AML-193 (cell line): ENCODE measurements at places on chromosomes 3 and 15.
A peak's percentile ranks its signal among the peaks of the same experiment; 100 is the strongest.

GRCh38 chr3:81339040-81339845 lies 422.2 kb downstream of the GBE1 start:
- DNase-seq: peak; percentile 34

GRCh38 chr3:28667646-28668621 lies 319.3 kb upstream of the AZI2 start:
- DNase-seq: peak; percentile 59

- DNase-seq: peak; percentile 9
These were observed 191.5 kb downstream of the CHST2 start for GRCh38 chr3:143311096-143311495.

- DNase-seq: no peak
These were observed 83.5 kb upstream of the VGLL4 start for GRCh38 chr3:11727207-11727606.

DNA sequence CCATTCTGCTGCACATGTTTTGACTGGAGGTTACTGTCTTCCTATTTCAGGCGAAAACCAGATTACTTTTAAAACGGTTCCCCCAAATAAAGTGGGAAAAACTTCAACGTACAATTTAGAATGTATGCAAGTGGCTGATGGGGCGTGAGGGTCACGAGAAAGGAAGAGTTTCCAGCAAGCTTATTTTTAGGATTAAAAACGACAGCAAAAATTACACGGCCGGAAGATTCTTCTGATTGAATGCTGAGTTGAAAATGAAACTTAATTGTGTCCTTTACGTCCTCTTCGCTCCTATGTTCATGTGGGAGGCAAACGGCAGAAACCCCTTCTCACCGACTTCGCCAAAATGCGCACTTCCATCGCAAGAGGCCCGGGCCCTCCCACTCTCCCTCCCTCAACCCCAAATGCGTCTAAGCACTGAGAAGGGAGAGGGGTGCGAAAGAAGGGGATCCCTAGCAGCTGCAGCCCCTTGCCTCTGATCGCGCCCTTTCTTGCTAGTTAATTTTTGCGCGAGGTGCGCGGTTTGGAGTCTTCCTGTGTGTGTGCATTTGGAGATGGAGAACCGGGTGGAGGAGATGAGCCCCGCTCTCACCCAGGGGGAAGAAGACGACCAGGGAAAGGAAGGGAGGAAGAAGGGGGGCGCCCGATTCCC lies 656 bp downstream of the CD47 start:
- DNase-seq: peak; percentile 60

DNA sequence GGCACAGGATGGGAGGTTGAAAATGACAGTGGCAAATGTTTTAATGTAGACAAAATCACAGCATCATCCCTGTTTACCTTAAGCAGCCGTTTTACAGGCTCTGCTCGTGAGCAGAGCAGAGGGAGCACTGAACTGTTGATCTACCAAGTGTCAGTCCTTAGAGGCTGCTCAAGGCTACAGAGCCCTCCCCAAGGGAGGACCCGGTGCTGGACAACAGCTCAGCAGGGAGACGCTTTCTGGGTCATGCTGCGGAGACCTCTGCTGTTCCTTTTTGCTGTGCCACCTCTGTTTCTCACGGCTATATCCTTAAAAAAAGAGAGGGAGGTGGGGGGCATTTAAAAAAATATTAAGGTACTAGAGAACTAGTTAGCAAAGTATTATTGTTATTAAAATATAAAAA lies 400.2 kb downstream of the GABRB3 start:
- DNase-seq: no peak

DNA sequence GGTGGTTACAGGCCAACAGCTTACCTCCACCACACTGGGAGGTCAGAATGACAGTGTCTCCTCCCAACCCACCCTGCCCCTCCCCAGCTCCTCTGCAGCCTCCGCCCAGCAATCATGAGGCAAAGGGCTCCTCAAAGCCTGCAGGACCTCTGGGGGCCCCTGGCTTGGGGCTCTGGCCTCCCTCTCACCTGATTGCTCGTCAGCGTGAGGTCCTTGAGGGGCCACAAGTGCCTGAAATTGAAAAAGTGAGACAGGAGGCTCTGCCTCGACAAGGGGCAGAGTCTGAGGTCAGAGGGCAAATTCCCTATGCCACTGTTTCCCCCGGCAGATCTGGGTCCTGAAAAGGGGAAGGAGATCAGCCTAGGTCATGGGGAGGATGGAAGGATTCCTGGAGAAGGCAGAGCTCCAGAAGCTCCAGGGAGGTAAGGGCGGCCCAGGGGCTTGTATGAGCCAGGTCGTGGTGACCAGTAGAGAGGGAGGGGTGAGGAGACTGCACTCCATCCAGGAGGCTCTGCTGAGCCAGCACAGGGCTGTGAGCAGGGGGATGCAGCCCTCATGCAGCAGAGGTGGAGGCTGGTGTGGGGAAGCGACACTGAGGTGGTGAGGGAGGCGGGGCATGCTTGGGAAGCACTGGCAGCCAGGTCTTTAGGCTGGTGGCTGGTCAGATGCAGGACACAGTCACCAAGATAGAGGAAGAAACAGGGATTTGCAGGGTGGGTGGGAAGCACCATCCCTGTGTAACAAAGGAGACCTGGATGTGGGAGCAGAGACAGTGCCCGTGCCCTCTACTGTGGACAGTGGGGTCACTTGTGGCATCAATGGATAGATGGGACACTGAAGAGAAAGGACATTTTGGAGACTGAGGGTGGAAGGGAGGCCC lies 20.1 kb downstream of the ALS2CL start:
- no peak for DNase-seq

DNA sequence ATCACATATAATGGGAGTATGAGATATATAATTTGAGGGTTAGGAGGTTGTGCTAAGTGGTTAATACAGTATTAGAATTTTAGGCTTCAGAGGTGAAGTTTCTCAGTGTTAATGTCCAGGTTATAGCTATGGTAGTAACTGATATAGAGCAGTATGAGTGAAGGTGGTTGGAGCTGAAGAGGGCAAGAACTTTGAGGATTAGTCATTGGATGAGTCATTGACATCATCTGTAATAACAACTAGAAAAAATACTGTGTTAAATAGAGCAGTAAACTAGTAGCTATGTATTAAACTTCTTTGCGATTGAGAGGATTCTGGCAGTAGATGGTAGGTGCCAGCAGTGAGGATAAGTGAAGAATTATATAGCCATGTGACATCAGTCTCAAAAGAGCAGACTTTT lies 47.5 kb upstream of the EIF3J start:
- no peak for DNase-seq

DNA sequence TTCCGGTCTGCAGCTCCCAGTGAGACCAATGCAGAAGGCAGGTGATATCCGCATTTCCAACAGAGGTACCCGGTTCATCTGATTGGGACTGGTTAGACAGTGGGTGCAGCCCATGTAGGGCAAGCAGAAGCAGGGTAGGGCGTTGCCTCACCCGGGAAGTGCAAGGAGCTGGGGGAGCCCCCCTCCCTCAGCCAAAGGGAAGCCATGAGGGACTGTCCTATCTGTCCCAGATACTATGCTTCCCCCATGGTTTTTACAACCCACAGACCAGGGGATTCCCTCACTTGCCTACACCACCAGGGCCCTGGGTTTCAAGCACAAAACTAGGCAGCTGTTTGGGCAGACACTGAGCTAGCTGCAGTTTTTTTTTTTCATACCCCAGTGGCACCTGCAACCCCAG lies 71.8 kb downstream of the CPNE4 start:
- no peak for DNase-seq

GRCh38 chr15:40335938-40336743 lies 4.6 kb downstream of the CCDC9B start:
- DNase-seq: no peak

DNA sequence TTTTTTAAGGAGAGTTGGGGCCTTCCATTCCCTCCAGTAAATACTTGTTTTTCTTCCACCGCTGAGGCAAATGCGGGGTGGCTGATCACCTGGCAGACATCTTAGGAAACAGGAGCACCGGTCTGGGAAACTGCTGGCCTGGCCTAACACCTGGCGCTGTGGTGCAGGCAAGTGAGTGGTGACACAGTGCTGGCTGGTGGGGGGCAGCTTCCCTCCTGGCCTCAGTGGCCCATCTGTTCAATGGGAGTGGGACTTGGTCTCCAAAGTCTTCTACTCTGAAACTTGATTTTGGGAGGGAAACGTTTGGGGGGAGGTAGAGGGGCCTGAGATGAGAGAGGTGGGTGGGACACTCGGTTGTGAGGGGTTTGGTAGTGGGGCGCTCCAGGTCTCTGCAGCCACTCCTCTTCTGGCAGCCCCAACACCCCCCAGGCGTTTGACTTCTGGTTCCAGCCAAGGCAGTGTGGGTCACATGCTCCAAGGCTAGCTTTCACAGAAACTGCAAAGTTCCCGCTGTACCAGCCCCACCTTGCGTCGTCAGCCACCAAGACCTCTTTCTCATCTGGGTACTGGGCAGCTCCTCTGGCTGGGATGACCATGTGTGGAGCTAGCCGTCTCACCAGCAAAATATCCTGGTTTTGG lies 4.7 kb downstream of the GHRL start:
- no peak for DNase-seq

GRCh38 chr3:64079369-64080150 lies 56.3 kb upstream of the PSMD6 start:
- DNase-seq: no peak

GRCh38 chr3:58285334-58285733 lies 20.7 kb upstream of the RPP14 start:
- no peak for DNase-seq

GRCh38 chr15:25866874-25867273 lies 3.7 kb upstream of the ATP10A start:
- no peak for DNase-seq

- no peak for DNase-seq
These were observed 1.7 kb upstream of the SLC4A7 start for GRCh38 chr3:27485866-27486265.

DNA sequence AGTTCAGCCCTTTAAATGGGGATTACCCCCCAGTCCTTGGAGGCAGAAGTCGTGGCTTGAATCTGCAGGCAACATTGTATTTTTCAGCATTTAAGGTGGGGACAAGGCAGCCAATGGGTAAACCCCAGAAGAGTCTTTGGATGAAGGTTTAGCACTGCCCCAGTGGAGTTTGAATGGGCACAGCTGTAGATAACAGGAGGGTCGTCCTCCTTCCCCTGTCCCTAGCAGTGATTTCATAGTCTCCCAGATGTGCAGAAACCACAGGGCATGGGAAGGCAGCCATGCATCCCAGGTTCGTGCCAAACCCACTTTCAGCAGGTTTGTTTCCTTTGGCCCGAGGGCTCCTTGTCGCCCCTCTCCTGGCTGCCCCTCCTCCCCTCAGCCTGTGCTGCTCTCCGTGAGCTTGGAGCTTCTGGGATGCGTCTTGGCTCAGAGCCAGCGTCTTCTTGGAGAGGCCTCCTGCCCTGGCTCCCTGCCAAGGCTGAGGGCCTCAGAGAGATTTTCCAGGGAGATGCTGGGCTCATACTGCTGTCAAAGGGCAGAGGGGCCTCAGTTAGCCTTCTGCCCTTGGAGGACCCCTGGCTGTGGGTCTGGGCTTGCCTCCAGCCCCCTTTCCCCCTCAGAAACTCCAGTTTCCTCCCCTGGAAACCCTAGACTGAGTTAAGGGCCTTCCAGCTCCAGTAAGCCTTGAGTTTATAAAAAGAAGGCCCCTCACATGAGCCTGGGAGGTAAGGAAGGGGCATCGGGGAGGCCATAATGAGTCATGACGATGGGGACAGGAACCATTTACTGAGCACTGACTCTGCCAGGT lies 48.9 kb upstream of the POLG start:
- DNase-seq: no peak

DNA sequence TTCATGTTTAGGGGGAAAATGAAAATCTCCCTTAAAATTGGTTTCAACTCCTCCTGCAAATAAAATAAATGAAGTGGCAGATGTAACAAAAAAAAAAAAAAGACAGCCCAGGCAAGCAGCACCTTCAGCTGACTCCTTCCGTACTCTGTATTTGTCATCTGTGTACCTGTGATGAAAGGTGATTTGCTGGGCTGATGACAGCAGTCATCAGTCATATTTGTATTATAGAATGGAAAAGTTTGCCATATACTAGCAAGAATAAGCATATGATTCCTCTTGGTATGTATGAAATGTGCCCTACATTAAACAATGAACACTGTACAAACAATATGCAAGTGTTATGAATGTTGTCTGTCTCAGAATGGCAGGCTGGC lies 44.1 kb upstream of the WWTR1 start:
- DNase-seq: no peak

GRCh38 chr3:171320750-171321558 lies 139.3 kb downstream of the TNIK start:
- DNase-seq: no peak

DNA sequence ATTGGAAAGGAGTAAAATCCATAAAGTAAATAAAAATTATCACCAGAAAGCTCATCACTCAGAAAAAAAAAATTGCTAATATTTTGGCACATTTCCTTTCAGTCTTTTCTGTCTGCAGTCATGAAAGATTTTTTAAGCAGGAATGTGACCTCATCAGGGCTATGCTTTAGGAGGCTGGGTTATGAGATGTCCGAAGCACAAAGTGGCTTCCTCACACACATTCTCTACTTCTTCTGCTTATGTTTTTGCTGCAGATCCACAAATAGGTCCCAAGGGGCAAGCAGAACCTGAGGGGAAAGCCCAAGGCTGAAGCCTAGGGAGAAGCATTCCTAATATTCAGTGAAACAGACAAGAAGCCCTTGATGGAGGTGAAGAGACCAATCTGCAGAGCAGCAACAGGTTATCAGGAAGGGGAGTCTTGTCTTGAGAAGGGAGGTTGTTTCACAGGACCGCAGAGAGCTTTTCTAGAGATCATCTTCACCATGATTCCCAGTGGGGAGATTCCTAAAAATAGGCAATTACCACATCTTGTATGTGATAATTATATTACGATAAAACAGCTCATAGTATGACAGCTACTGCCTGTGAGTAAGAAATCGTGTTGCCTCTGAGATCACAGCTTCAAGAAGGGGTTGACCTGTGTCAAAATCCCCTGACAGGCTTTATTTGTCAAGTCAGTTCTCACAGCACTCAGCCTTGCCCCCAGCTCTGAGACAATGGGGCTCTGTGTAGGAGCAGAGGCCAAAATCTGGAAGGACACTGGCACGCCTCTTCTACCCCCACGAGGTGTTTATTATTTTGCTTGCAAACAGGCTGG lies 60.5 kb downstream of the IGF2BP2 start:
- no peak for DNase-seq

DNA sequence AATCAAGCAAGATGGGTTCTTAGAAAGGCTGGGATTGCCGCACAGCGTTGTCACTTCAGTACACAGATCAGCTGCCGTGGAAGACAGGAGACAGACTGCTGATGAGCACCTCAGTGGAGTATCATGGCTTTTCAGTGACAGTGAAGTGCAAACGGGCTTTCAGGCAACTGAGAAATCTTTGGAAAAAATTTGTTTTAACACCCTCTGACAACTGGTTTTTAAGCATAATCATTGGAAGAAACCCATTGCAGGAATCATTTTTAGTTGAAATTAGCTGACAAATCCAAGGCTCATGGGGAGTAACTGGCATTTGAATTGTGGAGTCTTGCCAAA lies 418.8 kb downstream of the OTOL1 start:
- no peak for DNase-seq

- no peak for DNase-seq
These were observed 13.2 kb upstream of the ANPEP start for GRCh38 chr15:89827829-89828228.

GRCh38 chr3:146308682-146309081 lies 57.8 kb upstream of the PLSCR4 start:
- DNase-seq: no peak

GRCh38 chr15:59694779-59695178 lies 5.7 kb upstream of the BNIP2 start:
- no peak for DNase-seq
